Stimulated activated CD4-positive, alpha-beta T cell treated with anti-CD3 and anti-CD28 coated beads, Interleukin-1b, Interleukin-23, amount 100 ng/mL, for 4 hours (primary cell): ENCODE measurements at places on chromosomes 5 and 9.

DNA sequence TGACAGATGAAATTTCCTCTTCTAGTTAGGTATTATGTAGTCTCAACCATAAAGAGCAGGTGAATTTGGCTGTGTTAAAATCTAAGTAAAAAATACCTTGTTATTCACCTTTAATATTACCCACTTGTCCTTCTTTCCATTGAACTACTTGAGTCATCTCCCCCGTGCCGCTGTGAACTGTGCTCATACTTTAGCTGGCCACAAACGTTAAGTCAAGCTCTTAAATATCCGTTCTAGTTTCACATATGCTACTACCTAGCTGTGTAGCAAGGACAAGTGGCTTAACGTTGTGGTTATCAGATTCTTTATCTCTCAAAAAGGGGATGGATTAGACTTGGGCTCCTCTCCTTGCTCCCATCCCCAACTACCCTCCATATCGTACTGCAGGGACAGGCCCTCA lies 110.4 kb downstream of the EFNA5 start:
- no peak for DNase-seq

GRCh38 chr5:85681871-85682270 lies 935.9 kb upstream of the COX7C start:
- no peak for DNase-seq

GRCh38 chr5:78271766-78272165 lies 22.7 kb downstream of the AP3B1 start:
- no peak for DNase-seq

- no peak for DNase-seq
Measured at GRCh38 chr5:150320044-150320613, 17.4 kb upstream of the ARSI start.

GRCh38 chr5:2818936-2819335 lies 67.5 kb upstream of the IRX2 start:
- DNase-seq, result no peak

DNA sequence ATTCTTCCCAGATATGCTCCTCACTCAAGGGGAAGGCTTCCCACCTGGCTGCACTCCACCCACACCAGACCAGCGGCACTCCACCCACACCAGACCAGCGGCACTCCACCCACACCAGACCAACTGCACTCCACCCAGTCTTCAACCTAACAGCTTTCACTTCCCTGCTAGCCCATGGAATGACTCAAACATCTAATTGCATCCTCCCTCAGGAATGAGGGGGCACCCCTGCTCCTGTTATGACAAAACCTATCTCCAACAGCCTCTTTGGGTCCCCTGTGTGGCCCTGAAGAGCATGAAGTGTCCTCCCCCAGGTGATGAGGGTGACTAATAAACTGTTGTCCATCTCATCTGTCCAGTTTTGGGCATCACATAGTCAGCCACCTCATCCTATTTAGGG lies 556.6 kb upstream of the TUSC1 start:
- DNase-seq, result no peak

- no peak for DNase-seq
Measured at GRCh38 chr5:102971676-102972293, 148.2 kb downstream of the GIN1 start.

DNA sequence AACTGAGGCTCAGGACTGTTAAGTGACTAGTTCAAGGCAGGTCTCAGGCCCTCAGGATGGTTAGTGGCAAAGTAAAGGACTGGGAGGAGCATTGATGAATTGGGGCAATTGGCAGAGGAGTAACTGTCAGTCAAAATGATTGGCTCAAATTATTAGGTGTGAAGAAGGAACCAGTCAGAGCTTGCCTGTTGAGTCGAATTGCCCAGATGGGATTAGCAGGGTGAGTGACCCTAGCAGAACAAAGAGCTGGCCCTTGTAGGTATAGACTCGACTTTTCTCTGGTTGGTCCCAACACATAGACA lies 2.6 kb upstream of the NSD1 start:
- no peak for DNase-seq

- DNase-seq, result no peak
Measured at GRCh38 chr5:124825250-124825982, 79.0 kb upstream of the ZNF608 start.

DNA sequence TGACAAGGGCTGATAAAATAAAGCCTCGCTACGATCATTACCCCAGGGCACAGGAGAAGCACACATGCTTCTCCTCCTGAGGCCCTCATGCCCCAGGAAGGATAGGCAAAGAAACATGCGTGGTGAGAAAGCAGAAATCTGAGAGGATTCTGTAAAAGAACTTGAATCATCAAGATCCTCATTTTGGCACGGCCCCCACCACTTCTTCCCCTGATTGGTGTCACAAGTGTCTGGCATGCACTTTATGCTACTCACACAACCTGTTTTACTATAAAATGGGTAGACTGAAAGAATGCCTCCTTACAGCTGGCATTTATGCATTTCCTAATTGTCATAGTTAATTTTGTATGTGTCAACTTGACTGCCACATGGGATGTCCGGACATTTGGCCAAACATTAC lies 32.1 kb downstream of the PCA3 start:
- DNase-seq, result no peak

DNA sequence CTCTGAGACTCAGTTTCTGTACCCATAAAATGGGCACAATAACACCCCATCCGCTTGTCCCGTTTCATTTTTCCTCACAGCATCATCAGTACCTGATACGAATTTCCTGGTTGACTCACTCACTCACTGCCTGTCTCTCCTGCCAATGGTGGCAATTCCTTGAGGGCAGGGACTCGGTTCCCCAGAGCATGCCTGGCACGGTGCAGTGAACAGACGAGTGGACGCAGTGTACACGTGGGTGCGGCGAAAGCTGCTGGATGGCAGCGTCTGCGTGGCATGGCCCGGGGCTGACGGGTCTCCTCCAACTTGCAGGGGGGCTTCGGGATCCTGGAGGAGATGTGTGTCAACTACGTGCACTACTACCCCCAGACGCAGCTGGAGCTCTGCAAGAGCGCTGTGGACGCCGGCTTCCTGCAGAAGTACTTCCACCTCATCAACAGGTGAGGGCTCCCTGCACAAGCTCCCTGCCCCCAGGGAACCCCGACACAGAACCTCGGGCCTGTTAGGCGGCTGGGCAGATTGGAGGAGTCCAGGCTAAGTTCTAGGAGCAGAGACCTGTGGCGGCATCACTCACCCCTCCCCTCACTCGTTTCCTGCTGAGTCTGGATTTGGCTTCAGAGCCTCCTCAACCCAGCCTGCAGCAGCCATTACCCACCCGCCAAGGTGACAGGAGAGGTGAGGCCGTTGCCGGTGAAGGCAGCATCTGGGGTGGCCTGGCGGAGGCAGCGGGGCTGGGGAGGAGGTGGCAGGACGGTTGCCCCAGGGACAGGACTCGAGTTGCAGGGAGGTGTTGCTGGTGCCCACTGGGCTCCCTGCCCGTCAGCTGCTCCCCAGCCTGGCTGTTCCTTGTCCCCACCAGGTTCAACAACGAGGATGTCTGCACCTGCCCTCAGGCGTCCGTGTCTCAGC lies 20.3 kb downstream of the DBH start:
- peak; percentile 39 for DNase-seq

GRCh38 chr9:7859701-7860334 lies 60.2 kb upstream of the DMAC1 start:
- no peak for DNase-seq

DNA sequence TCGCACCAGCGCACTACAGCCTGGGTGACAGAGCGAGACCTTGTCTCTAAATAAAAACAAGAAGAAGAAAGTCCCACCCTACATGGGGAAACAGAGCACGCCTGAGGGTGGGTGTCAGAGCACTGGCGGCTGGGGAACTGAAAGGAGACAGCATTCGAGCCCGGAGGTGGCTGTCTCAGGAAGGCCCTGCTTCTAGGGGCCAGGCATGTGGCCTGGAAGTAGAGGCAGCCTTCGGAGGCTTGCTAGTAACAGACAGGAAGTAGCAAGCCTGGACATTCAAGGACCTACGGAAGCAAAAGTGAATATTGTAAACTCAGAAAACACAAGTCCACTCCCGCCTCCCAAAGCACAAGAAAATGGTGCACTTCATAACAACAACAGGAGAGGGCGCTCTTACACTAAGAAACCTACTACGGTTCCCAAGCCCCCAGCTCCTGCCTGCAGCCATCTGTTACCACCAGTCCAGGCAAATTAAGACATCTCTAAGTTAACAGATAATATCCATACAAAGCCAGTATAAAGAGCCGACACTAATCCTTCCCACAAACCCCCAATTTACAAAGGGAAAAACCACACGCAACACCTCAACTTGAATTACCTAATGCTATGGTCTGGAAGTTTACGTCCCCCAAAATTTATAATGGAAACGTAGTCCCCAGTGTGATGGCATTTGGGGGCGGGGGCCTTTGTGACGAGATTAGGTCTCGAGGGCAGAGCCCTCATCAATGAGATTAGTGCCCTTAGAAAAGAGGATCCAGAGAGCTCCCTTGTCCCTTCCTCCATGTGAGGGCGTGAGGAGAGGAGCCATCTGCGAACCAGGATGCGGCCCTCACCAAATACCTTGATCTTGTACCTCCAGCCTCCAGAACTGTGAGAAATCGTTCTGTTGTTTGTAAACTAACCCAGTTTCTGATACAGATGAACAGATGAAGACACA lies 7.7 kb downstream of the RASGEF1C start:
- no peak for DNase-seq

DNA sequence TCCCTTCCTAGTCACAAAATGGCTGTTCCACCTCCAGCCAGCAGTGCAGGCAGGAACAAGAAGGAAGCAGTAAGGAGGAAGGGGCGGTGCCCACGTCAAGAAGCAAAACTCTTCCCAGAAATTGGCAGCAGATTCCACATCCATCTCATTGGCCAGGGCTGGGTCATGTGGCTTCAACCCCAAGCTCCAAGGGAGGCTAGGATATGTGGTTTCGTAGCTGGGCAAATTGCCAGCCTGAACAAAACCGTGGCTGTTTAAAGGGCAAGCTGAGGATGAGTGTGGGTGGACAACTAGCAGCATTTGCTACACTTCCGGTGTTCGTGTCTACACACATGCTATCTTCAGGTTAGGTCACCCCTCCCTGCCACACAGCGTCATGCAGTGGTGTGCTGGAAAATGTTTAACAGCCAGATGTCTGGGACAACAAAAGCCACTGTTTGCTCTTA lies 92.1 kb upstream of the MAP1B start:
- no peak for DNase-seq

- DNase-seq, result no peak
Measured at GRCh38 chr9:6955251-6955921, 197.6 kb downstream of the KDM4C start.

- no peak for DNase-seq
Measured at GRCh38 chr5:40001796-40002195, 577.0 kb upstream of the DAB2 start.

DNA sequence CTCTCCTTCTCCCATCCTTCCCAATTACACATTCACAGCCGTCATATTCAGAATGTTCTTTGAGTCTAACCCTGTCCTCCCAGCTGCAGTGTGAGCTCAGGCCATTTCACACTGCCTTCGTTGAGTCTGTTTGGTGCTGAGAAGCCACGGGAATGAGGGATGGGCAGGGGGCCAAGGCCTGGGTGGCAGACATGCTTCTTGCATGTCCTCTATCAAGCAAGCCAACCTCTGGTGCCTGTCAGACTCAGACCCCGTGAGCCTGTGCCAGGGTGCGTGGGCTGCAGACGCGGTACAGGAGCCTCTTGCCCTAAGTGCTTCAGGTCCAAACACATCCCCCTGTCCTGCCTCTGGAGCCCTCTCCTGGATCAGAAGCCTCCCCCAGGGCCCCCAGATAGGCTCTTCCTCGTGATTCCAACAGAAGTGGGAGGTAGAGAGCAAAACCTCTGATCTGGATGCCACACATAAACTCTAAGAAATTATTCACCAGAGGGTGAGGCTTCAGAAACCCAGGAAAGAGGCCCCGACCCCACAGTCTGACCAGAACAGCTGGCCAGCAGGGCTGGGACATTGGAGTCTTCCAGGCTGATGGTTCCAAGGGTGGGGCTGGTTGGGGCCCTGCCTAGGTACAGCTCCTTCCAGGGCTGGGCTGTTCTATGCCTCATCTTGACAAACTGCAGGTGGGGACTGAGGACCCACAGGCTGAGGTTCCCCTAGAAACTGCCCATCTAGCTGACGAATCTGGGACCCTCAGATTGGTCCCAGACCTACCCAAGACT lies 46.7 kb upstream of the CDKN2AIPNL start:
- no peak for DNase-seq

DNA sequence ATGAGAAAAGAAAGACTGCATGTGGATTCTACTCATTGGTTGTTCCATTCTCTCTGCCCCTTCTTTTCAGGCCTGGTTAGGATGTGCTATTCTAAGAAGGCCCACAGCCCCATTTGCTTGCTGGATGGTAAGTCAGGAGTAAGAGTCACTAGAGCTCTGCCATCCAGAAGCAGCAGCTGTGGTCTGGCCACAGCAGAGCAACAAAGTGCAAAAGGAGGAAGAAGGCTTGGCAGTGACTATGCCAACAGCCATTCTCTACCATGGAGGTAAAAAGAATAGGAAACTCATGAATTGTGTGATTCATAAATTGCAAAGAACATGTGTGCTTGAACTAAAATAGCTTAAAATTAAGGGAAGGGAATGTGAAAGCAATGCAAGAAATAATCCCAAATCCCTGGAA lies 20.9 kb downstream of the KLHL3 start:
- DNase-seq, result no peak

DNA sequence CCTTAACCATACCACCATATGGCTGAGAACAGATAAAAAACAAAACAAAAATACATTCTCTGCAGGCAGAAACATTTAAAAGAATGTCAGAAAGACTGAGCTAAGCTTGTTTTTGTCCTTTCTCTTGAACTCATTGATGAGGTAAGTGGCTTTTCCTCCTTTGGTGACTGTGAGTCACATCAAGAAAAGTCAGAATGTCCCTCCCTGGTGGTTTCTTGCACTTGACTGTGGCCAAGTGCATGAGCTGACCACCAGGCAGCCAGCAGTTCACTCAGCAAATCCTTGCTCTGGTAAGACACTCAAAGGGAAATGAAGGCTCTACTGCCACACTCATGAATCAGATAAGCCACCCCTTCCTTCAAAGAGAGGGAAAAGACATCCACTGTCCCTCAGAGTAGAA lies 970.9 kb downstream of the TAF11L14 start:
- no peak for DNase-seq

GRCh38 chr9:84886866-84887265 lies 217.3 kb downstream of the NTRK2 start:
- no peak for DNase-seq

GRCh38 chr5:158785397-158785796 lies 314.3 kb downstream of the EBF1 start:
- no peak for DNase-seq

GRCh38 chr5:130102375-130102774 lies 198.1 kb downstream of the CHSY3 start:
- no peak for DNase-seq

DNA sequence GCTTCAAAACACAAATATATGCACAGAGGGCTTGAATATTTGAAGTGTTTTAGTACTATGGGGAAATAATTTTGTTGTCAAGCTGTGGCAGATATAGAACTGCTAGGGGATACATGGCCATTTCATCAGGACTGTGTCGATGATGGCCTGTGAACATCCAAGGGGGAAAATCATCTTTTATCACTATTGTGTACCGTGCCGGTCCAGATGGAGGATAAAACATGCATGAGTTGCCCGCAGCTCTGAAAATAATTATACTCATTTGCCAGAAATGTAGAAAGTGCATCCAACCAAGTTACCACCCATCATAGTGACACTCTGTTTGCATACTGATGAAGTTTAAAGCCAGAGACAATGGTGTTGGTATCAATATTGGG lies 405.9 kb downstream of the ZSWIM6 start:
- DNase-seq, result no peak

- DNase-seq, result peak; percentile 12
Measured at GRCh38 chr9:107213561-107214028, 69.5 kb upstream of the RAD23B start.

- DNase-seq, result no peak
Measured at GRCh38 chr9:93960971-93961841, 6.1 kb upstream of the BARX1 start.
